ENCODE measurements at places on chromosomes 12 and 14. TPM values are rescaled to one million over a fixed set of nuclear protein-coding genes. Genes with fewer than 3 reads are reported as not detected.

GRCh38 chr12:114703060-114703493 is 19.1 kb upstream of the TBX3 start:
- no peak for DNase-seq

GRCh38 chr14:91649930-91650329 is 82.0 kb downstream of the CATSPERB start:
- DNase-seq = no peak

DNA sequence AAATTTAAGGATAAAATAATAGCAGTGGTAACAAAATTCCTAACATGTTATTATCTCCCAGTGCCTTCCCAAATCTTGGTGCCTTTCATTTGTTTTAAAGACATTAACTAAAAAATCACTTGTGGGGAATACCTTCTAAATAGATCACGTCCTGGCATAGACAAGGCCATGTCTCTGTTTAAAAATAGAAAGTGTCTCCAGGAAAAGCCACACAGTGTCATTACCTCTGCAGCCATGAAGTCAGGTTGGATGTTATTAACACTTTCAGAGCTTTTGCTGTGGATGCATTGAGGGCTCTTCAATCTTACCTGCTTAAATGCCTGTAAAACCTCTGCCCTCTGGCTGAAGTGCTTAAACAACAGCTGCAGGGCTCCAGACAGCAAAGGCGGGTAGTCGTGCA is 211.1 kb downstream of the ITPR2 start:
- DNase-seq = no peak

INSM2 gene
- polyA plus RNA-seq = not detected

AMN gene
- polyA plus RNA-seq = 0.06 TPM
